Breast epithelium (tissue), 4 donors: ENCODE measurements at places on chromosomes 1 and 21.

- H3K36me3 ChIP-seq = no peaks in the 10 kb centered on the region
- H3K4me3 ChIP-seq = no peak overlapping the region
- peak overlapping the region; percentile 52 for H3K27ac ChIP-seq
These were observed 81.8 kb downstream of the NOTCH2 start for GRCh38 chr1:119987686-119988085.

DNA sequence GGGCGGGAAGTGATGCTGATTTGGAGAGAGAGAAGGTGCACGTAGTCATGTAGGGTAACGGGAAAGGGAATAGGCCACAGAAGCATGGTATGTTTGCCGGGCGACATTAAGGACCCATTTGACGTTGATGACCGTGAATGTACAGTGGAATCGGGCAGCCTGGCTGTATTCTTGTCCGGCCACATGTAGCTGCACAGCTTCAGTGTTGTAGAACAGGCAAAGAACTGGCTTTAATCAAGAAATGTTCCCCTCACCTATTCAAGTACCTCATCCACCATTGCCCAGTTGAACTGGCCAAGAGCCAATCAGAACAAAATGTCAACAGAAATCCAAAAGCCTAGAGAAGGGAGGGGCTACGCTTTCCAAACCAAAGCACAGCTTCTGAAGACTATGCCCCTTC is 104.8 kb downstream of the DHRS3 start:
- no peaks in the 10 kb centered on the region for H3K36me3 ChIP-seq
- no peak overlapping the region for H3K27ac ChIP-seq
- H3K4me1 ChIP-seq = no peaks in the 10 kb centered on the region
- no peak for DNase-seq
- no peak overlapping the region for H3K4me3 ChIP-seq

GRCh38 chr1:152313970-152314369 is 11.1 kb downstream of the FLG start:
- no peak overlapping the region for H3K27ac ChIP-seq
- no peaks in the 10 kb centered on the region for H3K4me1 ChIP-seq
- H3K4me3 ChIP-seq = no peak overlapping the region

GRCh38 chr1:15062479-15063099 is 91.0 kb upstream of the TMEM51 start:
- H3K4me1 ChIP-seq = no peaks in the 10 kb centered on the region
- no peak overlapping the region for H3K4me3 ChIP-seq
- no peak for DNase-seq
- no peaks in the 10 kb centered on the region for H3K36me3 ChIP-seq

DNA sequence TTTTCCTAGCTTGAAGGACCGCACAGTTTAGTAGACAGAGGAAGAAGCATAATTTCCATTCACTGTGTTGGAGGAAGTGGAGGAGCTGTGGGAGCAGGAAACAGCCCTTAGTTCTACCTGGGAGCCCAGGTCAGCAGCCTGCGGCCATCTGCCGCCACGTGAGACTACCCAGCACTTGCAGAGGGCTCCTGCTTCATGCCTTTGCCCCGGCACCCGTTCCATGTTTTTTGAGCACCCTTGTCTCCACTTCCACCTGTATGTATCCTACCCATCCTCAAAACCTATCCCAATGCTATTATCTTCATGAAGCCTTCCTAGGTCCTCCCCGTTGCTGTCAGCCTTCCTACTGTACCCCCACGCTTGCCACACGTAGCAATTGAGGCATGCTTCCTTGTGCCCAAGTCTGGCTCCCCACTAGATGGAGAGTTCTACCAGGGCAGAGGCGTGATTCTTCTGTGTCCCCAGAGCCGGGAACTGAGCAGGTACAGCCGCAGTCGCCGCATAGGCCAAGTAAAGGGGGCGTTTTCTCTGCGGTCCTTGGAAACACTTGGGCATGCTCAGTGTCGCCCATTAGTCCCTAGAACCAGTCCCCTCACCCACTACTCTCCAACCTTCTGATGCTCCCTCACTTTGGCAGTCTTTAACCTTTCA is 1.9 kb downstream of the SLC6A9 start:
- peak overlapping the region; percentile 80 for H3K27ac ChIP-seq
- no peaks in the 10 kb centered on the region for H3K27me3 ChIP-seq
- H3K4me1 ChIP-seq = no peaks in the 10 kb centered on the region
- no peak for DNase-seq
- H3K36me3 ChIP-seq = no peaks in the 10 kb centered on the region
- peak overlapping the region; percentile 63 for H3K4me3 ChIP-seq

- H3K27me3 ChIP-seq = no peaks in the 10 kb centered on the region
- DNase-seq = no peak
- no peaks in the 10 kb centered on the region for H3K4me1 ChIP-seq
- H3K27ac ChIP-seq = no peak overlapping the region
These were observed 10.6 kb downstream of the PGM1 start for GRCh38 chr1:63603810-63604209.

DNA sequence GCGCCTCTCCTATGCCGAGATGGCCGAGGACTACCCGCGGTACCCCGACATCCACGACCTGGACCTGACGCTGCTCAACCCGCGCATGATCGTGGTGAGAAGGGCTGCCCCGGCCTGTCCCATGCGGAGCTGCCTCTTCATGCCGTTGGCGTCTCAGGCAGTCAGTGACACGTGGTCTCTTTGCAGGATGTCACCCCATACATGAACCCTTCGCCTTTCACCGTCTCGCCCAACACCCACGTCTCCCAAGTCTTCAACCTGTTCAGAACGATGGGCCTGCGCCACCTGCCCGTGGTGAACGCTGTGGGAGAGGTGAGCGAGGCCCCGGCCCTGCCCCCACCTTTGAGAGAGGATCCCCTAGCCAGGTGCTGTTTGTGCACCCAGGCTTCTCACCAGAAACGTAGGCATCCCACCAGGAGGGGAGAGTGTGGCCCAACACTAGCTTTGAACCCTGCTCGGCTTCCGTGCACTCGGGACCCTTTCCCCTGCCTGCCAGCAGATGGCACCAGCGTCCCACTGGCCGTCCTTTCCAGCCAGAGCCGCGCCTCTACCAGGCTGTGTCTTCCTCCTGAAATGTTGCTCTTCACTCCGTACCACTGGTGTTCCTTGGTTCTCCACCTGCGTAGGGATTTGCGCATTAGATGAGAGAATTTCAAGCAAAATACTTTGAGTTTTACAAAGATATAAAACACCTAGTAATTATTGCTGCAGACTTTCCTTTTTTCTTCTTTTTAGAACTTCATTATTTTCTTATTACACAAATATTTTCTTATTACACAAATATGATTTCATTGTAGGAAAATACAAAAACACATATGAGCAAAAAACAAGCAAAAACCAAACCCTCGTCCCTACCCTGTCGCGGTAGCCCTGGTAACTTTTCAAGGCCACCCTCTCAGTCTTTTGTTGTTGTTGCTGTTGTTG is 9.0 kb downstream of the NPPA start:
- no peaks in the 10 kb centered on the region for H3K27me3 ChIP-seq
- no peaks in the 10 kb centered on the region for H3K4me1 ChIP-seq

DNA sequence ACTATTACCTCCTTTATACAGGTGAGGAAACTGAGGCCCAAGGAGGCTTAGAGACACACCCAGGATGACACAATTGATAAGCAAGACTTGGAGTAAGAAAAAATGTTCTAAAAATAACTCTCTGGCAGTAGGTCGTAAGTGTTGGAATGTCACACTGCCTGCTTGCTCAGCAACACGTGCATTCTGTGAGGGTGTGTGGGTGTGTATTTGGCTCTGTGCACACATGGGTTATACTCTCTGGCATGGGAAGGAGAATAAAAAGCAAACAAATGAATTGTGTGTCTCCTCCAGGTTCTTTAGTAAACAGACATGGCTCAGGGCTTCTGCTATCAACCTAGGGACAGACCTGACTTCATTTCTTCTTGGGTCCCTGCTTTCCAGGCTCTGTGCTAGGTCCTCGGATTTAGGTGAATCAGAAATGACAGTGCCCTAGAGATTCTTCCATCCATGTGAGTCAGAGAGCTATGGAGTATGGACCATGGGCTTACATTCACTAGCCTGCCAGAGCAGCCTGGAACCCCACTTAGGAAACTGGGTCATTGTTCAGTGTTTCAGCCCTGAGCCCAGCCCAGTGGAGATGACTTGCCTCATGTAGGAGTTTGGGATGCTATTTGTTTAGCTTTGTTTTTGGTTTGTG is 72.4 kb downstream of the ELAVL4 start:
- no peaks in the 10 kb centered on the region for H3K4me1 ChIP-seq
- no peak overlapping the region for H3K27ac ChIP-seq
- no peak overlapping the region for H3K4me3 ChIP-seq
- no peaks in the 10 kb centered on the region for H3K27me3 ChIP-seq

DNA sequence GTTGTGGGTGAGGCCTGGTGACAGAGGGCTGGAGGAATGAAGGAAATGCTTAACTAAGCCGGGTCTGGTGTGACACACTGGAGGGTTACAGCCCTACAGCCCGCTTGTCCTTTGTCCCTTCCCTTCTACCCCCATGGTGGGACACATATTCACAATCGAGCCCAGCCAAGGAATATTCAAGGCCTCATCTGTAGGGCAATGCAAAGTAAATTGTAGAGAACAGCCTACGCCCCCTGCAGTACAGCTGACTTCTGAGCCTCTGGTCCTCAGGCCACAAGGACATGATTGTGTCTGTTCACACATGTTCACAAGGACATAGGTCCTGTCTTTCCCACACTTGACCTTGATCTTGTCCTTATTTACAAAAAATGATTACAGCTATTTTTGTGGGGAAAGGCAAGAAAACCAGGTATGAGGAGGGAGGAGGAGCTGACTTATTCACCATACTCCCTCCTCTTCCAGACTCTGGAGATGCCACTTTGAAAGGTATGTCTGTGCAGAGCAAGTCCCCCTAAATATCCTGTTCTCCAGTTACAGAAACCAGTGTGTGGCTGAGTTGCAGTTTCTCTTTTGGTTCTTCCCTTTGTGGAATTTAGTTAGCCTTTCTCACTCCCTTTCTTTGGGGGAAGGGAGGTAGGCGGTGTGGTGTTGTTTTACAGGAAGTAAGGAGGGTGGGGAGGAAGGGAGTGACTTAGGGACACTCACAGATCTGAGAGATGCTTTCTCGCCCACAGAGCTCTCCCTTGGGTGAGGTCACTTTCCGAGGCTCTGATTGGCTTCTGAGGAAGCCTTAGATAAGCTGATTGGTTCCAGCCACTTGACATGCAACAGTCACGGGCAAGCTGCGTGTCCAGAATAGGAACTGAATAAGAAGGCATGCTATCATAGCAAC is 14.6 kb downstream of the POLR3GL start:
- no peaks in the 10 kb centered on the region for H3K27me3 ChIP-seq
- peak overlapping the region; percentile 95 for H3K27ac ChIP-seq
- H3K4me1 ChIP-seq = peaks cover 17% of the 10 kb centered on the region
- H3K36me3 ChIP-seq = no peaks in the 10 kb centered on the region
- DNase-seq = peak; percentile 98
